ENCODE measurements at places on chromosomes 1 and 21. TPM values are rescaled to one million over a fixed set of nuclear protein-coding genes. Genes with fewer than 3 reads are reported as not detected.

The C1orf141 gene
- 0.22 TPM for total RNA-seq

The PKP1 gene
- 0.58 TPM for total RNA-seq

The GPR25 gene
- total RNA-seq = not detected

The INSRR gene
- total RNA-seq = 0.45 TPM

The YRDC gene
- total RNA-seq = 21.2 TPM

The LMX1A gene
- not detected for total RNA-seq

The SYT2 gene
- total RNA-seq = 3.1 TPM

The MTF1 gene
- 12.8 TPM for total RNA-seq

The CSMD2 gene
- total RNA-seq = 1.1 TPM

The TLR5 gene
- total RNA-seq = 3.8 TPM

The LRRC38 gene
- not detected for total RNA-seq

The SLC30A1 gene
- 11.7 TPM for total RNA-seq

The HOOK1 gene
- total RNA-seq = 73.7 TPM

The MROH9 gene
- total RNA-seq = not detected

The CRP gene
- not detected for total RNA-seq

The MTARC2 gene
- total RNA-seq = 12.2 TPM

The RASSF5 gene
- total RNA-seq = 6.8 TPM

The FMN2 gene
- total RNA-seq = 0.33 TPM

The GJA9 gene
- not detected for total RNA-seq

The GJC2 gene
- 2.5 TPM for total RNA-seq

The SELE gene
- total RNA-seq = 1.9 TPM

The FLG2 gene
- total RNA-seq = not detected

The FDPS gene
- 153 TPM for total RNA-seq

The AZIN2 gene
- 14.4 TPM for total RNA-seq

The CCDC30 gene
- total RNA-seq = 7.5 TPM

The NUP210L gene
- 0.04 TPM for total RNA-seq

The ZFP69B gene
- total RNA-seq = 9.0 TPM

The PCAT6 gene
- total RNA-seq = 9.9 TPM

The LCE1D gene
- not detected for total RNA-seq

The RPS6KC1 gene
- total RNA-seq = 28.5 TPM

The OR2L5 gene
- not detected for total RNA-seq

The TEKT2 gene
- 2.6 TPM for total RNA-seq

The ADORA1 gene
- total RNA-seq = 2.9 TPM
